DMS153 (cell line): ENCODE measurements at places on chromosomes 4 and X.
A peak's percentile ranks its signal among the peaks of the same experiment; 100 is the strongest.

DNA sequence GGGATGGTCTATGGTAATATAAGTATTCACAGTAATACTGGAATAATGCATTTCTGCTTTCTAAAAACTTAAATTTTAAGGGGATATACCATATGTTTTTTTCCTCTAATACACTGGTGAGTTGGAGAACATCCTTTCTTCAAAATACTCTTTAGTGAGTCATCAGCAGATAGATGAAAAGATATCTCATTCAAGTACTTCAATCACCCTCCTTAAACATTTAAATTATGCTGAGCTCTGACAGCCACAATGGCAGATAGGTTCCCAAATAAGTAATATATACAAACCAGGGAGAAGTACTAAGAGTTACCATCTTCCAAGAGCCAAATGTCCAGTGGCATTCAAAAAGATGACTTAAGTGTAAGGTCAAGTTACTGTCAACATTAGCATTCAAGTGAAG is 52.2 kb downstream of the AMMECR1 start:
- no peak for DNase-seq

DNA sequence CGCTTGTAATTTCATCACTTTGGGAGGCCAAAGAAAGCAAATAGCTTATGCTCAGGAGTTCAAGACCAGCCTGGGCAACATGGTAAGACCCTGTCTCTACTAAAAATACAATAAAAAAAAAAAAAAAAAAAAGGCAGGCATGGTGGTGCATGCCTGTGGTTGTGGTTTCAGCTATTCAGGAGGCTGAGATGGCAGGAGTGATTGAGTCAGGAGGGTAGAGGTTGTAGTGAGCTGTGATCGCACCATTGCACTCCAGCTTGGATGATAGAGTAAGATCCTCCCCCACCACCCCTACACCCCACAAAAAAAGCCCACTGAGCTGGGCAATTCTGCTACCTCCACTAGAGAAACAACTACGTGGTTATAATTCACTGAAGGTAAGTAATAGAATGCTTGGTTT is 118.8 kb upstream of the PCDH18 start:
- DNase-seq = no peak

GRCh38 chr4:7200801-7201200 is 8.5 kb downstream of the SORCS2 start:
- no peak for DNase-seq

- DNase-seq = no peak
Measured at GRCh38 chr4:137966504-137966903, 275.6 kb downstream of the SLC7A11 start.

DNA sequence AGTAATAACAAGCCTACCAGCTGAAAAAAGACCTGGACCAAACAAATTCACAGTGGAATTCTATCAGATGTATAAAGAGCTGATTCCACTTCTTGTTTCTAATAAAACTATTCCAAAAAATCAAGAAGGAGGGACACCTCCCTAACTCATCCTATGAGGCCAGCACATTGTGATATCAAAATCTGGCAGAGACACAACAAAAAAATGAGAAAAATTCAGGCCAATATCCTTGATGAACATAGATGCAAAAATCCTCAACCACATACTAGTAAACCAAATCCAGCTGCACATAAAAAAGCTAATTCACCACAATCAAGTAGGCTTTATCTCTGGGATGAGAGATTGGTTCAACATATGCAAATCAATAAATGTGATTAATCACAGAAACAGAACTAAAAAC is 147.9 kb upstream of the NEIL3 start:
- DNase-seq = no peak

DNA sequence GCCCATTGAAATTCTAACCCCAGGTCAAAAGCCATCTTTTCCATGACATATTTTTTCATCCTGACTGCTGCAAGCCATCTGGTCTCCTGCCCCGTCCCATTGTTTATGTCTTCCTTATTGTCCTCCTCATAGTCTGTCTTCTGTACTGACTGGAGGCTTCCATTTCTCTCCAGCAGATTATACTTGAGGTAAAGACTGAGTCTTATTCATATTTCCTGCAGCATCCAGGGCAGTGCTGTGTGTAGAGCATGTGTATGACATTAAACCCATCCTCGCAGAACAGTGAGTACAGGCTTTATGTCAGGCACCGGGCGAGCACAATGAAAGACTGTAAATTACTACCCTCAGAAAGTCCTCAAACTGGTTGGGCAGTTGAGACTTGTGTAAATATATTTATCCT is 275.1 kb downstream of the C4orf33 start:
- DNase-seq = no peak

- no peak for DNase-seq
Measured at GRCh38 chr4:159252491-159252890, 149.6 kb downstream of the RAPGEF2 start.

DNA sequence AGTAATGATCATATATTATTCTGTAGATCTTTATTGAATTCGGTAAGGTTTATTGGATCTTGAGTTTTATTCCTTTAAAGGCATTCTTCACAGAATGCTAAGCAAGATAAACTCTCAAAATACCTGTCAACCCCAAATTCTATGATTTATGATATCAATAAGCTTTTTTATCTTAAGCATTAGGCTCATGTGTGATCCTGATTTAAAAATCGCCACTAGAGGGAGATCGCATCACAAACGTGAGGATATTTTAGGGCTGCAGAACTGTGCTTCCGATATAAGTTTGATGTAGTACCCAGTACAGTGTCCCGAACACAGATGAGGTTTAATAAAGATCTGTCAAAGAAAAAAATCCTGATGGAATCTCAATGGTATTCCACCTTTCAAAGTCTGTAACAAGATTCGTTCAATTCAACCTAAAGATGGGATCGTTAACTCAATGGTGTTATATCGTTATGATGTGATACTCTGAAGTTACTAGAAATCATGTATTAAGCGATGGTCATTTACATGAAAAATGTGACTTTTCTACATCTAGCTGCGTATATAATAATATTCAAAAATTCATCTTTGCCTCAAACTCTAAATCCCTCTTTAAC is 169.0 kb downstream of the CORIN start:
- DNase-seq = no peak

DNA sequence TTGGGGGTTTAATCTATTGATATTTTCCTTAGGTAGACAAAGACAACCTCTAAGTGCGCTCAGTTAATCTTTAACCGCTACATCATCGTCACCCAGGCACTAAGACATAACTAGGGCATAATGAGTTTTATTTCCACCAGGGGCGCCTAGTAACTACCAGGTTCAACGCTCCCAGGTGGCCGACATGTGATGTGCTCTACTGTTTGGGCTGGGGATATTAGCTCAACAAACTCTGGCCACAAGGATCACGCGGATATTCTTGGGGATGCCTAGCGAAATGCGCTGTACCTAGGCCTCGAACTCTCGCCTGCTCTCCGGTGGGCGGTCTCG is 915 bp upstream of the RAB33B start:
- peak; percentile 49 for DNase-seq

DNA sequence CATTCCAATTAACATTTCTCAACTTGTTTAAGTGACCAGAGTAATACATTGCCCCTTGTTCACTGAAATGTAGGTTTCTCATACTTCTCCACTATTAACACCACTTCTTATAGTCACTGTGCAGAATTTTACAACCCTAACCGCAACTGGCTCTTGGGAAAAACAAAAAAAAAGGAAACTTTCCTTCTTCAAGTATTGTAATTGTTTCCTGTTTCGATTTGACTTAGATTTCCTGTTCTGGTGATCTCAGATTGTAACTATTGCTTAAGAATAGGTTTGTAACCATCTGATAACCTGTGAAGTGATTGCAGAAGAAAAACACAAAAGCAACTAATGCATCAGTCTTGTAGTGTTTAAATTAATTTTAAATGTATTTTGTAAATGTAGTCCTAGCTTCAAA is 594.7 kb upstream of the GALNT7 start:
- no peak for DNase-seq

GRCh38 chr4:41512596-41512995 is 25.4 kb upstream of the LIMCH1 start:
- DNase-seq = no peak

DNA sequence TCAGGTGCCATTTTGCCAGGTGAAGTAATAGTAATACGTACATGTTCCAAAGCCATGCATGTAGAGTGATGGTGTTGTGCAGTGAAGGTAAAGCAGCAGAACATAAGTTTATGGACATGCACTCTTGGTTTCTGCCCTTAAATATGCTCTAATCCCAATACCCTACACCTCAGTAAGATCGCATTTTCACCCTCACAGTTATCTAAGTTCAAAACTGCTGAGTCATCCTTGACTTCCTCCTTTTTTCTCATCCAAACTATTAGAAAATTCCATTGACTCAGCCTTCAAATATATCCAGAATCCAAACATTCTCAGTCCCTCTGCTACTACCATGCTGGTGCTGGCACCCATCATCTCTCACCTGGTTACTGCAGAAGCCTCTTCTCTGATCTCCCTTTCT is 652.9 kb upstream of the IGFBP7 start:
- DNase-seq = no peak

GRCh38 chr4:1593881-1594345 is 90.2 kb downstream of the FAM53A start:
- no peak for DNase-seq

- no peak for DNase-seq
Measured at GRCh38 chr4:52915730-52916300, 53.7 kb downstream of the RASL11B start.

GRCh38 chr4:19776021-19776459 is 475.7 kb upstream of the SLIT2 start:
- peak; percentile 10 for DNase-seq

GRCh38 chr4:76526585-76526990 is 91.6 kb downstream of the SHROOM3 start:
- DNase-seq = peak; percentile 66

- no peak for DNase-seq
Measured at GRCh38 chr4:12576409-12576808, 907.7 kb downstream of the RAB28 start.

DNA sequence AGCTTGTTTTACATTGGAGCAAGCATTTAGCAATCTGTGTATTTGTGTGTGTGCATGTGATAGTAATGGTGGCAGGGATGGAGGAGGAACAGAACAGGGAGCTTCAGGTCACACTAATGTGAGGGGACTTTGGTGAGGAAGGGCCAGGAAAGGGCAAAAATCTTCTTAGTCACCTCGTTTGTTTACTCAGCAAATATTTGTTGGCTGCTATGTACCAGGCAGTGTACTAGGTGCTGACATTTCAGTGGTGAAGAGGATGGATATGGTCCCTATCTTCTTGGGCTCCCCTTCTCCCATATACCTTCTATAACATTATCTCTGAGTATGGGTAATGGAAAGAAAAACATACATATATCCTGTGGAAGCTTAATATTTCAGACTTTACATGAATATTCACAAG is 48.5 kb upstream of the HDAC8 start:
- DNase-seq = no peak

GRCh38 chrX:5648941-5649568 is 579.6 kb downstream of the NLGN4X start:
- no peak for DNase-seq

- DNase-seq = no peak
Measured at GRCh38 chr4:80219301-80220025, 22.2 kb downstream of the PRDM8 start.

DNA sequence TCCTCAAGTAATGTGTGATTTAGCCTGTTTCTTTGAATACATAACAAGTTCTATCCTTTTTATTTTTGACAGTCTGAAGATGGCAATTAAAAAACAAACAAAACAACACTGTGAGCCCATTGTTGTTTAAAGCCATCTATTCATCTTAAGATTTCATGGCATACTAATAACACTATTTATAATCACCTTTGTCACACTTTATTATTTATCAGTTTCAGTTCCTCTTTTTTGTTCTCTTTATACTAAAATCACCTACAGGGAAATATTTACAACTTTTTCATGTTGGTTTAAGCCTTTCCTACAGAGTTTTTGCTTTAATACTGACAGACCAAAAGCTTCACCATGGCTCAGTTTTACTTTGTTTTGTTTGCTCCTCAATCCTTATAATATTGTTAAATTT is 247.4 kb upstream of the CTSO start:
- DNase-seq = no peak

DNA sequence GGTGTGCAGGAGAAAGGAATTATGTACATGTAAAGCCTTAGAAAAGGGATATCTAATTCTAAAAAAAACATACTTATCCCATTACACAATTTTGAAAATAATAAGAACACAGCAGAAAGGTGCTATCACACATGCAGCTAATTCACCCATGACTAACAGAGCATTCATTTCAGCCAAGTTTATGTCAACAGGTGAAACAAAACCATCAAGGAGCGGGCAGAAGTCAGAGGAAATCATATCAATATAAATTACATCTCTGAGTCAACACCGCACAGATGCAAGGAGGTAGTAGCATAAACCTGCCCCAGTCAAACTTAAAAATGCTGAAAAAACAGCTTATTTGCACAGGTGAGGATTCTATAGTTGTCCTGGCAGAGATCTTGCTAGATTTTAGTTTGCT is 197.9 kb downstream of the PRDM5 start:
- DNase-seq = no peak

DNA sequence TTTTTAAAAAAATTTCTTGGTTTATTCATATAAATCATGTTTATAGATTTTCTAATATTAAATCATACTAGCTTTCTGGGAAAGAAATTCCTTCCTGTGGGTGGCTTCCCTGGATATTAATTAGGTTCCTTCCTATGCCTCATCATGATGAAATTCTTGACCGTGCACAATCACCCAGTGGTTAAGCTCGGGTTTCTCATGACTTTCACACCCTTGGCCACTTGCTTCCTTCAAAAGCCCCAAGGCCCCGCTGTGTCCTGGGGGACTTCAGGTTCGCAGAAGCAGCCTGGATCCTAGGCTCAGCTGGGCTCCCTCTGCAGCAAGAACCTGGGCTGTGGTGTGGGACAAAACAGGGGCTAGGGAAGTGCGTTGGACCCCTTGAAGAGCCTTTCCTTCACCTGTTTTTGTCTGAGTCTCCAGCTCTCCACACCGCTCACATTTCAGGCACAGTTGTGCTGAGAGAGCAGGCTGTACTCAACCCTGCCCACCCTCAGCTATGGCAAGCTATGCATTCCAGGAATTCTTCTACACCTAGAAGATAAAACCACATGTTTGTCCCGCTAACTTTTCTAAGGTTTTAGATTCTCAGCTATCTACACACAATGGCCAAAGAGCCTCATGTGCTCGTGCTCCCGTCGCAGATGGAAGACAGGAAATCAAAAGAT is 48.9 kb upstream of the TMSB15B start:
- DNase-seq = no peak

DNA sequence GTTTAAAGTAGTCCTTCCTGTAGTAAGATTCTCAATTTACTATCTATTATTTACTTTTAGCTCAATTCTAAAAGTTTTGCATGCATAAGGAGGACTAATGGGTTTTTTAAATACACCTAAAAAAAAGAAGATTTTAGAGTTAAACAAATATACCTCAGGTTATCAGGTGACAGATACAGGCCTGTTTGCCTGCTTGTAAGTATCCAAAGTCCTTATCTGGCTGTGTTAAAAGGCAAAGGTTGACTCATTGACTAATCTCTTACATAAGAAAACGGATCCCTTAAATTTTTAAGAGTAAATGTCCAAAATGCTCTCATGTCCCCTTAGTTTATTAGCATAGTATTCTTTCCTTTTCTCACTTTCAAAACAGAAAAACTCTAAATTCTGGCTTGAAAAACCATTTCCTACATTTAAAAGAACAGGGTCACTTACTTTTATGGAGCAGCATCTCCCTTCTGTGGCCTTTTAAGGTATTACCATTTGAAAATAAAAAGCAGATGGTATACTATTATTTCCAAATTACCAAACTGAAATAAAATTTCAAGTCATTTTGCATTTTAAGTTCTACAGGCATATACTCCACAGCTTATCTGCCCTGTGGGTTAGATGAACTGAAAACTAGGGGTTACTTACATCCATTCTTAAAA is 4.5 kb downstream of the CBR4 start:
- no peak for DNase-seq
